ENCODE measurements at places on chromosomes 6 and 20.

DNA sequence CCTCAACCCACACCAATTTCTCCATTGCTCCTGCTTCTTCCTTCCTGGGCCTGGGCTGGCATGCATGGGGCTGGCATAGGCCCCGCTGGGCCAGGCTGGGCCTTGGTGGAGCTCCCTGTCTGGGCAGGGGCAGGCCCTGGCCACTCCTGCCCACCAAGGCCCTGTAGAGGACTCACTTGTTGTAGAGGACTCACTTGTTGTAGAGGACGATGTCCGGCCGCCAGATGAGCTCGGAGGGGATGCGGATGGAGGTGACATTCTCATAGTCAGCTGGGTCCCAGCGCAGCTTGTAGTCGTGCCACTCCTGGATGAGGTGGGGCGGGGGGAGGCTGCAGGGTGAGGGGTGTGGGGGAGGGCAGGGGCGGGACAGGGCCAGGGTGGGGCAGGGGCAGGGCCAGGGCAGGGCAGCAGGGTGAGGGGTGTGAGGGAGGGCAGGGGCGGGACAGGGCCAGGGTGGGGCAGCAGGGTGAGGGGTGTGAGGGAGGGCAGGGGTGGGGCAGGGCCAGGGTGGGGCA lies 5.3 kb downstream of the CHRNA4 start:
- no peak for DNase-seq

DNA sequence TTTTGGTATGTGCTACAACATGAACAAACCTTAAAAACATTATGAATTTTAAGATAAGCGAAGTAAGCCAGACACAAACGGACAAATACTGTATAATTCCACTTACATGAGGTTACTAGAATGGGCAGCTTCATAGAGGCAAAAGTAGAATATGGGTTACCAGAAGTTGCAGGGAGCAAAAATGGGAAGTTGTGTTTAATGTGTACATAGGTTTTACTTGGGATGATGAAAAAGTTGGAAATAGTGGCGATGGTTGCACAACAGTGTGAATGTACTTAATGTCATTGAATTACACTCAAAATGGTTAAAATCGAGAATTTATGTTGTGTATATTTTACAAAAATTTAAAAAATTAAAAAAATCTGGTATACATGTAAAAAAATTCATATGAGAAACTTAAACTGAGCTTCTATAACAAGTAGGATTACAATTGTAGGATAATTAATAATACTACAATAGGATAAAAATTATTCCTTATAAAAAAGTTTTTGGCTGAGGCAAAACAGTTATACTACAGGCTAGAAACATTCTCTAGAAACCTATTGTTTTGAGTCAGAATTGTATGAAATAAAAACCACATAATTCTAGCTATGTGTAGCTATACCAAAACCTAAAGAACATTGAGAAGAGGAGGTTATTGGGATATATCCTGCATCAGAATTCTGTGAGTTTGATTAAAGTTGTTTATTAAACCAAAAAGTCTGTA lies 24.8 kb upstream of the DYNLRB1 start:
- DNase-seq: no peak

DNA sequence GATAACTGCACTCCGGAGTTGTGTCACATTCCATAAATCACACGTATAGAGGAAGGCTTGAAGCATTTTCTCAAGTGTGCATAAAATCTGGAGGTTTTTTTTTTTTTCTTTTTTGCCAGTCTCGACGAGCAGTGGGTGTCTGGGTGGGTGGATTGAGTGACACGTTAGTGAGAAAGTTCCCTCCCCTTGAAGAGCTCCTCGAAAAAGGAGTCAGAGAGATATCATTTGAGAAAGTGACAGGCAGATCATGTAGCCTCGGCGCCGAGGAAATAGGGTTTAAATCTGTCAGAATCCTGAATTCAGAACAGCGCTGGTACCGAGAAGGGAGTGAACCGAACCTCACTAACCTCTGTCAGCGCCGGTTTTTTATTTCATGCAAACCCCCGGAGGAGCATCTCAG lies 269.5 kb upstream of the ARID1B start:
- DNase-seq: no peak

DNA sequence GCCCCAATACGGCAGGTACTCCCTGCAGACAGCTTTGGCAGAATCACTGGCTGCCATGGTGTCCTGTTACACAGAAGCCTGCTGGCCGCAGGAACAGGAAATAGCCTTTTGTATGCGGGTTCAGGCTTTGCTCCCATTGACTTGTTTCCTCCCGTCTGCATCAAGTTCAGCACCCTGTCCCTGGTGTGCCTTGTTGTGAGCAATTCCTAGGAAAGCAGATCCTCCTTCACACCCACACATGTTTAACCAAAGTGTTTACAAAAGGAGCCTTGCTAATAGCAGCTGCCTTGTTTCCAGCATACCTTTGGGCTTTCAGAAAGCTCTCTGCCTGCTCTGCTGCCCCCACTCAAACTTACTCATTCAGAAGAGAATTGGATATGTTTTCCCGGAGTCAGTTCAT lies 127.2 kb upstream of the SUPT3H start:
- no peak for DNase-seq

All from CD4-positive, alpha-beta T cell treated with Interleukin-1 beta for 1 hour (primary cell).